Activated T-helper 17 cell treated with anti-CD3 and anti-CD28 coated beads, Interleukin-2, amount 50 U/mL, for 72 hours (primary cell): ENCODE measurements at places on chromosomes 3 and 15. TPM values are rescaled to one million over a fixed set of nuclear protein-coding genes. Genes with fewer than 3 reads are reported as not detected.

GRCh38 chr3:32366638-32367397, 24.8 kb upstream of the CMTM7 start:
- no peak for ATAC-seq

GRCh38 chr15:59876140-59876539, 128.0 kb upstream of the FOXB1 start:
- no peak for ATAC-seq

LRTM1 gene
- total RNA-seq = not detected

- peak; percentile 38 for ATAC-seq
These were observed 49.3 kb downstream of the FEM1B start for GRCh38 chr15:68326711-68327354.

DNA sequence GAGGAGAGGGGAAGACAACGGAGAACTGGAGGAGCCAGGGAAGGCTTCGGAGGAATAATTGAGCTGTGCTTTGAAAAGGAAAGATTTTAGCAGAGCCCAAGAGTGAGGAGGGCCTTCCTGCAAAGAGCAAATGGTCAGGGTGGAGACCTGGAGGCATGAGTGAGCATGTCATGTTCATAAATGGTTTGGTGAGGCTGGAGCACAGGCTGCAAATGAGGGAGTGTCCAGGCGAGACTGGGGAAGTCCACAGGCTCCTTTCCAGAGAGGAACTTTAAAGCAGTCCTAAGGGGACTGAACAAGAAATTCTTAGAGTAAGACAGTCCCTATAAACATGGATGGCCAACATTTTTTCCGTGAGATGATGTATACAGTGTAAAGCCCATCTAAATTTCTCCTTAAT, 108.8 kb downstream of the THSD4 start:
- no peak for ATAC-seq

DNA sequence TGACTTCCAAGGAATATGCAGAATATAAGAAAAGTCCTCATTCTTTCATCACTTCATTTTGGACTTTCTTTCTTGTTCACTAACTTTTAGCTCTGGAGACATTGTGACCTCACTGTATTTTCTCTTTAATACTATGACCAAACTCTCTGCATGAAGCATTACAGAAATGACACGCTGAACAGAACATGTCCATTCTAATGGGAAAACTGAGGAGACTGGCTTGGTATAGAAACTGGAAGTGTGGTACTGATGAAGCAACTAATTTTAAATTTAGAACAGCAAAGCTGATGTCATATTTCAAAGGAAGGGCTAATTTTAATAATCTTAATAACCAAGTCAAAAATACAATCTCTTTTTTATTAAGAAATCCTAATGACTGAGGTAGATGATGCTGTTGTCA, 4.7 kb downstream of the DPH3 start:
- ATAC-seq = no peak

DNA sequence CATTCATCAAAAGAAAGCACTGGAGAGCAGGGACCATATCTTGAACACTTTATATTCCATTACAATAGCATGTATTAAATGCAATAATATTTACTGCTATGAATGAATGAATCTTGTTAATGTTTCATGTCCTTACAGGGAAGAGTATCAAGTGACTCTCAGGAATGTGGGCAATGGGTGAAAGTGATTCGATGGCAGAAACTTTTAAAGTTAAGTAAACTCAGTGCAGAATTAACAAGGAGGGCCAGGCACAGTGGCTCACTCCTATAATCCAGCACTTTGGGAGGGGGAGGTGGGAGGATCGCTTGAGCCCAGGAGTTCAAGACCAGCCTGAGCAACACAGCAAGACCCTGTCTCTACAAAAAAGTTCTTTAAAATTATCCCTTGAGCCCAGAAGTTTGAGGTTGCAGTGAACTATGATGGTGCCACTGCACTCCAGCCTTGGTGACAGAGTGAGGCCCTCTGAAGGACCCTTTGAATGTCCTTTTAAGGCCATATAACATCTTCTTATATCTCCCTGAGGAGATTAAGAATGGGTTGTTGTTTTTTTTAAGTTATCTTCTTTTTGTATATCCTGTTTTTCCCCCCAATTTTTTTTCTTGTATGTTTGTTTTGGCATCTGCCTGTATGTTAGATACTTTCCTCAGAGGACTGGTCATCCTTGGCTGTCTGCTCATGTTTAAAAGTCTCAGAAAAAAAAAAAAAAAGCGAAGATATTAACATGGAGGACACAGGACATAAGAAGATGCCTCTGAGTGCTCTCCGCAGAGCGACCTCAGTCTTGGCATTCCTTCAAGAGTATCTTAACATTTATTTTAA, 9.6 kb upstream of the FSIP1 start:
- no peak for ATAC-seq

DNA sequence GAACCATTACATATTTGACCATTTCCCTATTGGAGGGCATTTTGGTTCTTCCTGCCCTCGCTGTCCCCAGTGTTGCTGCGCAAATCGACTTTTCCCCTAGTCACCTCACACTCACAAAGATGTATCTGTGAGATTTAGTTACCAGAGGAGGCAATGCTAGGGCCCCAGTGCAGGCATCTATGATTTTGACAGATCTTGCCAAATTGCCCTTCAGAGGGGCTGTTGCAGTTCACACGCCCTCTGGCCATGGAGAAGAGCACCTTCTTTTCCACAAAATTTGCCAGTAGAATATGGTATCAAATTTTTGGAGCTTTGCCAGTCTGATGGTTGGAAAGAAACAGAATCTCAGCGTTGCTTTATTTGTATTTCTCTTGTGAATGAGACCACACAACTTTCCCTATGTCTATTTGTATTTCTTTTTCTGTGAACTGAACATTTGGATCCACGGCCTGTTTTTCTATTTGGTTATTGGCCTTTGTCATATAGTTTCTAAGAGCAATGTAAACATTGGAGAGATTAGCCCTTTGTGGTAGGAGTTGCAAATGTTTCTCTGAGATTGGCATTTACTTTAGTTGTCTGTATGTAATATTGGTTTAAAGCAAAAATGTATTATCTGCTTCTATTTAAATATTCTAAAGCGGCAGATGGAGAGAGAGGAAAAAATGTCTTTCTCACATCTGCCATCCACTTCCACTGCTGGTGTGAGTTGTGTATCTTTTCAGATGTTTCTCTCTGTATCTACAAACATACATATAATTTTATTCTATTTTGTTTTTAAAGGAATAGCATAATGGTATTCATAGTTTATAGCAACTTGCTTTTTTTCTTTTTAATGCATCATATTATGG, 66.1 kb downstream of the DNASE1L3 start:
- no peak for ATAC-seq

DNA sequence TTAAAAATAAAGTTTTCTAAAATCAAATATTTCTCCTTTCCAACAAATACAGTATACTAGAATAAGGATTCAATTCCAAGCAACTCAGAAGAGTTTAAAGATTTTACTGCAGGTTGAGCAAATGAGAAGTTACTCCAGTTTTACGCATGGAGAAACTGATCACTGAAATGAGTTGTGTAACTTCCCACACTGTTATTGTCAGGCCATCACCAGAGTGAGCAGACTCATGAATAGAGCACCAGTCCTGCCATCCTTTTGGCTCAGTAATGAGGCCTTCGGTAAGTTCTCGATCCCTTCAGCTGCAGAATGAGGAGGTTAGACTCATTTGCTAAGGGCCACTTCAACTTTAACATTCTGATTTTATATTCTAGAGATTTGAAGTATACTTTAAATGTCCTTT, 48.1 kb downstream of the OSBPL10 start:
- ATAC-seq = no peak

DNA sequence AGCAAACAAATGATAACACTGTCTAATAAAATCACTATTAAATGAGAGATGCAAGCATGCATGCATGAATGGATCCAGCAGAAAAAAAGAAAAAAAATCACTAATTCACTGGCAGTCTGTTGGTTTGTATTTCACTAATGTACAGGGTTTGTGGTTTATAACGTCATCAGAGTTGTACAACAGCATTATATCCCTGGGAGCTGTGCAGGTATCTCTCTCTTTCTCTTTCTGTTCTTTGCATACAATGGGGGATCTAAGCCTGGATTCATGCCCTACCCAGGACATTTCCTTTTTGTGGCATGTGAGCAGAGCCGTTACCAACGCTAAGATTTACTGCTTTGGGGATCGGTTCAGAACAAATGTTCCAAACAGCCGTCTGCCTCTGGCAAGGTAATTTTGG, 229.5 kb downstream of the SOX2 start:
- ATAC-seq = no peak

GPR149 gene
- total RNA-seq = not detected
